Stimulated activated CD4-positive, alpha-beta T cell treated with anti-CD3 and anti-CD28 coated beads, Interleukin-1b, Interleukin-23, amount 100 ng/mL, for 1 hour (primary cell): ENCODE measurements at places on chromosomes 3 and 15.

DNA sequence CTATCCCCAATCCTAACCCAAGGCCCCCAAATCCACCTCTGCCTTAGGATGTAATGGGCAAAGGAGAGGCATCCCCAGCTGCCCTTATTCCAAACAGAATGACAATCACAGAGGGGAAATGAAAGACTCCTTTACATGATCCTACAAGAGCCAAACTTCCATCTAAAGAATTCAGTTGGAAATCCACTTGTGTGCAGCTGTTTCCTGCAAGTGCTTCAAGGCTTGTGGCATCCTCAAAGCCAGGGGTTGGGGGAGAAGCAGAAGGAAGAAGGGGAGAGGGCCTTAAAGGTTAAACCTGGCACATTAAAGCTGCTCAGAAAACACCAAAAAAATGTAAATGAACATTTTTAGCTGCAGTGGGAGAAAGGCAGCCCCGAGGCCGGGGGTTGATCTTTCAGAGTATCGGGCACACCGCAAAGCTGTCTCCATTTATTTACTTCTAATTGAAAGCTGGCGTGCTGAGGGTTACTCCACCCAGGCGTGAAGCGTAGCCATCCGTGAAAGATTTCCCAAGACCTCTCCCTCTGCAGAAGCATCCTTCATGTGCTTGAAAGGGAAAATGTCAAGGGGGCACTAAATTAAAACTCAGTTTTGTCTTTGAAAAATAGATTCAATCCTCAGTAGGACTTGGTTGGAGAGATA, 217.8 kb downstream of the SHQ1 start:
- DNase-seq = no peak

GRCh38 chr3:100402256-100402655, 917 bp downstream of the LNP1 start:
- no peak for DNase-seq

DNA sequence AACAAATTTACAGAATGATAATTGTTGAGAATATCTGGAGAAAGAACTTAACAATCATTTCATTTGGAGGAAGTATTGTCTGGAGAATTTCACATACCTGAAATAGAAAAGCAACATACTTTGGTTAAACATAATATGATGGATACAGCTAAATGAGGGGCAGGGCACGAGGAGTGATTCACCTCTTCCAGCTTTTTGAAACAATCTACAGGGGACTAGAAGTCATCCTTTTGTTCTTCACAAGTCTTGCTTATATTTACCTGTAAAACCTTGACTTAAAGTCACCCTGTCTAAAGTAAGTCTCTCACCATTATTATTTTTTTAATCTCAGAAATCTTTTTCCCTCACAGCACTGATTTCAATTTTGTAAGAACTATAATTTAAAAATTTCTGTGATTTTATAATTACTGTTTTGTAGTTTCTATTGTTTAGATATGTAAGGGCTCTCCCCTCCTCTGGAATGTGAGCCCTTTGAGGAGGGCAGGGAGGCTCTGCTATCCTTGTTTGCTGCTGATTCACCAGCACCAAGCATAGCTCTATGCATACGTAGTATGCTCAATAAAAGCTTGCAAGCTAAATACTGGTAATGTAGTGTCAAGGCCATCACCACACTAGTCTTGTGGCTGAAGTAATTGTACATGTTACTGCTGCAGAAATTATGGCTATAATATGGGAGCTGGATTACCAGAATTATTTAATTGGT, 193.9 kb upstream of the THRB start:
- no peak for DNase-seq

GRCh38 chr15:39896101-39896500, 24.0 kb downstream of the GPR176 start:
- DNase-seq = no peak

GRCh38 chr3:152430223-152431002, 161.7 kb downstream of the MBNL1 start:
- DNase-seq = no peak

DNA sequence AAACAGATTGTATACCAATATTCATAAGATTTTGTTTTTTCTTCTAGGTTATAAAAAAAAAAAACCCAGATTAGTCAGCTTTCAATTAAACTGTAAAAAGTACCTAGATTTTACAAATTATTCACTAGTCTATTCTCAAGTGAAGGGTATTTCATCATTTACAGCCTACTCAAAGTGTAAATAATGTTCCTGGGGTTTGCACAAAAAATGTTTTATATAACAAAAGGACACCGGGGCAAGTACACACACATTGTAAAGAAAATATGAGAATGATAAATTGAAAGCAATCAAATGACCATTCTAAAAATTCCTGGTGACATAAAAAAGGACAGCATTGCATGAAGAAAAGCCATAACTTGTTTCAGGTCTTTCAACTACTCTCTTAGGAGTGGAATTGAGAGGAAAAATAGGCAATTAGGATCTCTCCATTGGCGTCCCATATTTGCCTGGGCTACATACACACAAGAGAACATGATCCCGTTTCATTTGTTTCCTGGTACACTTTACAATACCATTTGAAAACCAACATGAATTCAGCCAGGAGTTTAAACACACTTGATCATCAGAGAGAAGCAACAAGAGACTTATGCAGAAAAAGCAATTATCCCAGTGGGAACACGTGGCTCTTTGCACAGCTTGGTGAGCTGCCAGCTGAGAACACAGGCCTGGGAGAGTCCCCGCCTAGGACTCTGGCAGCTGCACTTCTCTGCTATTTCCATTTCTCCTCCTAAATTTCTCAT, 1039.2 kb downstream of the ROBO1 start:
- no peak for DNase-seq

DNA sequence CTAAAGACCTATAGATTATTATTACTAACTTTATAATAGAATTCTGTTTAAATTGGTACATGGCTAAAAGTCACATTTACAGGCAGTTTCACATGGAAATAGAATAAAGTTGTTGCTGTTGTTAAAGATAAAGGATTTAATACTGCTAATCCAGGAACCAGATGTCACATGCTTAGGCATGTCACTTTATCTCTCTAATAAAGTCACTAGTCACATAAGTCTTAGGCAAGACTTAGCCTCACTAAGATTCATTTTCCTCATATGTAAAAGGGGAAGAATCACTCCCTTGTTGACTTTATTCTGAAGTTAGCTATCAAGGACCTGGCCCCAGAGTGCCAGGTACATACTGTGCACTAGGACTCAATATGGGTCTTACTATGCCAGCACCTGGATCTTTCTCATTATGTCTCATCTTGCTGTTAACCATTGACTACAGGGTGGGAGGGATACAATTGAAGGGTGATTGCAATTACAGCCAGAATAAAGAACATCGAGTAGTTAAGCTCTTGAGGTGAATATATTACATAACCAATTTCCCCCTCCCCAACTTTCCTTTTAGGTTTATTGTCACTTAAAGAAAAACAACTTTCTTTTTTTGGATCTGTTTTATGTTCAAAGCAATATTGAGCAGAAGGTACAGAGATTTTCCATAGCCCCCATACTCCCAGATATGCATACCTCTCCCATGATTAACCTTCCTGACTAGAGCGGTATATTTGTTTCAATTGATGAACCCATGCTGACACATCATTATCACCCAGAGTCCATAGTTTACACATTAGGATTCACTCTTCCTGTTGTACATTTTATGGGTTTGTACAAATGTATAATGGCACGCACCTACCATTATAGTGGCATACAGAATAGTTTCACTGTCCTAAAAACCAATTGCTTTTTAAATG, 36.6 kb downstream of the LNP1 start:
- no peak for DNase-seq

GRCh38 chr3:43709022-43709421, 18.3 kb downstream of the ABHD5 start:
- no peak for DNase-seq

GRCh38 chr3:192395506-192395905, 331.8 kb downstream of the FGF12 start:
- no peak for DNase-seq

DNA sequence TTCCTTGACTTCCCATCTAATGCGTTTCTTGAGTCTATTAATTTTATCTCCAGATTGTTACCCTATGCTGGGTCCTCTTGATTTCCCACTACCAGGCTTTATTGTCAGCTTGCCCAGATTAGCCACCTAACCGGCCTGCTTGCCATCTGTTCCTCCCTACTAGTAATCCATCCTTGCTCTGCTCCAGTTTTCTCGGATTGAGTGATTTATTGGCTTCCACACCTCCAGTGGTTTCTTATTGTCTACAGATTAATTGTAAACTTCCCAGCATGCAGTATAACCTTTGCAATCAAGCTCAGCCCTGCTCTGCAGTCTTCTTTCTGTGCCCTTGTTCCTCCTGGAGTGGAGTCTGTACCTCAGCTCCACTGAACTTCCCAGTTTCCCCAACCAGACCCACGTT, 63.4 kb downstream of the ARHGEF26 start:
- no peak for DNase-seq

- no peak for DNase-seq
Measured at GRCh38 chr3:139732729-139733128, 55.0 kb upstream of the NMNAT3 start.

DNA sequence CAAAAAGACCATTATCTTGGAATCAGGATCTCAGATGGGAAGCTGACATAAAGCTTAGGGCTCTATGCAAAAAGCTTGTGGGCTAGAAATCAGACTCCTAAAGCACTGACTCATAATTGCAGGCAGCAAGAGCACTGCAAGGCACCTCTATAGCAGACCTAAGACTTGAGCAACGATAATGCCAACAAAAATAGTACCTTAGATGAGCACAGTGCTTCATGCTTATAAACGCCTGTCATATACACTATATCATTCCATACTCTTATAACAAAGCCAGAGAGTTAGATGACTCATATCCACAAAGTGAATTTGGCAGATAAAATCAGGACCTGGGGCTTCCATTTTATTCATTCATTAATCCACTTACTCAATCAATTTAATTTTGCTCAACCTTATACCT, 560.8 kb downstream of the MCTP2 start:
- no peak for DNase-seq

DNA sequence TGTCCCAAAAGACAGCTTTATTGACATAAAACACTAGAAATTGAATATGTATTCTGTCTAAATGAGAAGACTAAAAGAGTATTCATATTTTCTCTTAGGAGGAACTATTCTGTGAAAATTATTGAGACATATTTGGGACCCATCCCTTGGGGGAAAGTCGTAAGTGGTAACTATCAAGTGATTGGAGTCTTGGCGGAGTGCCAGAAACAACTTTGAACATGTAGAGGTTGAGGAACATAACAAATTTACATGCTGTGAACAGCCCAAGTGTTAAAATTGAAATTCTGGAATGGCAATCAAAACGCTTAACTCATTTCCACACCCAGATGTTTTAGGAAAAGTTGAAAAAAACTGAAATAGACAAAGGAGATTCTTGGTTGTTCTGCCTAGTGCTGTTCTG, 1034.6 kb downstream of the NSUN3 start:
- DNase-seq = no peak

DNA sequence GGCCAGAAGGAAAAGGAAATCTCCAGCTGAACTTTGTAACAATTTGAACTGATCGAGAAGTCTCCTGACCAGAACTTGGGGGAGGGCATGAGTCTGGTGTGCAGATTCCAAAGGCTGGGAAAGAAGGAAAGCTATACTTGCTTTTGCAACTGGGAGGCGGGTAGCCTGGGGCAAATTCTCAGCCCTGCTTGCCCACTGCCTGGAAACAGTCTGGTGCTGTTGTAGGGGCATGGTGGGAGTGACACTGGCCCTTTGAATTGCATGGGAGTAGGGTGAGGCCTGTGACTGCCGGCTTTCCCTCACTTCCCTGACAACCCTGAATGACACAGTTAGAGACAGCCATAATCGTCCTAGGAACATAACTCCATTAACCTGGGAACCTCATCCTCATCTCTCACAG, 114.0 kb upstream of the POU1F1 start:
- DNase-seq = no peak

DNA sequence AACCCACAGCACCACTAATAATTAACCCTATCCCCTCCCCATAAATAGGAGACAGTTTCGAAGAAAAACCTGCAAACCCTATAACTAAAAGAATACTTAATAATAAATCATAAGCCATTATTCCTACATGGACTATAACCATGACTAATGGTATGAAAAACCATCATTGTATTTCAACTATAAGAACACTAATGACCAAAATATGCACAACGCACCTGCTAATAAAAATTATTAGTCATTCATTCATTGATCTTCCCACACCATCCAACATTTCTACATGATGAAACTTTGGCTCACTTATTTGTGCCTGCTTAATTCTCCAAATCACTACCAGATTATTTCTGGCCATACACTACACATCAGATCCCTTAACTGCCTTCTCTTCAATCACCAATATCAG, 16.6 kb downstream of the AQP9 start:
- DNase-seq = no peak

- no peak for DNase-seq
Measured at GRCh38 chr3:66478960-66479359, 21.9 kb downstream of the LRIG1 start.

- DNase-seq = no peak
Measured at GRCh38 chr15:27696530-27696929, 402.6 kb downstream of the OCA2 start.

GRCh38 chr15:96796841-96797240, 466.3 kb downstream of the NR2F2 start:
- DNase-seq = no peak

GRCh38 chr15:92638709-92639365, 16.7 kb downstream of the FAM174B start:
- no peak for DNase-seq

- DNase-seq = no peak
Measured at GRCh38 chr3:32778389-32778788, 39.4 kb upstream of the TRIM71 start.

DNA sequence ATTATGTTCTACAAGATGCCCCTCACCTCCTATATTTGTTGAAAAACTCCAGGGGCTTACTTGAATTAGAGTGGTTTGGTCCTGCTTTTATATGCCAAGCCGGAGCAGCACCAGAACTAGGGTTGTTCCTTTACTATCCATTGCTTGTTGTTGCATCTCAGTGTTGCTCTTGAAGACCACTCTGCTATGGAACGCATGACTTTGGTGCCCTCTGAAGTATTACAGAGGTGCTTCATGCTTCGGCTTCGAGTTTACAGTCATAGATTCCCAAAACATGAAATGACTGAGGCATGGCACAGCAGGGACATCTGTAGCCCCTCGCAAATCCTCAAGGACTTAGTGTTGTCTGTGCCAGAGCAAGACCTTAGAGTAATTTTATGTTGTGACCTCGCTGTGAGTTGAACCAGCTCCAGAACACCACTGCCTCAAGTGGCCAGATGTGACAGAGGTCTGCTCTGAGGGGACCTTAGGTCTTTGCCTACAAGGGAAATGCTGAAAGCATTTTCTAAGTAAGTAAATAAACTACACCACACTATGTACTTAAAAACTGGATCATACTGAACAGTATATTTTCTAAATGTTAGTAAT, 67.2 kb upstream of the SIAH2 start:
- no peak for DNase-seq

DNA sequence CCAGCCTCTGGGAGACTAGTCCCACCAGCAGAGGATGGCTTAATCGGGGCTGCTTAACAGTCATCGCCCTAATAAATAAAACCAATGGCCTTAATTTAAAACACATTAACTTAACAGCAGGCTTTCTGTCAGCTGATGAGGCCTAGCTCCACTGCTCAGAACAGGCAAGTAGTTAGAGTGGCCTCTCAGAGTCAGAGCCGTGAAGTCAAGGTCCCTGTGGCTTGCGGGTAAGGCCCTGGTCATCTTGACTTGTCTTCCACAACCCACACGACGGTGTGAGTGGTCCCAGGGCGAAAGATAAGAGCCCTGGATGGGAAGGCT, 11.8 kb downstream of the XXYLT1 start:
- DNase-seq = no peak

- DNase-seq = no peak
Measured at GRCh38 chr3:39361252-39361927, 21.8 kb upstream of the SLC25A38 start.
